MG63 (cell line): ENCODE measurements at places on chromosomes 11 and 22.

GRCh38 chr11:44595964-44596381 lies 30.5 kb downstream of the CD82 start:
- DNase-seq: peak; percentile 93

GRCh38 chr11:44028816-44029506 lies 18.8 kb upstream of the ACCSL start:
- no peak for DNase-seq

- DNase-seq: no peak
These were observed 5.0 kb upstream of the MMP12 start for GRCh38 chr11:102879801-102880200.

DNA sequence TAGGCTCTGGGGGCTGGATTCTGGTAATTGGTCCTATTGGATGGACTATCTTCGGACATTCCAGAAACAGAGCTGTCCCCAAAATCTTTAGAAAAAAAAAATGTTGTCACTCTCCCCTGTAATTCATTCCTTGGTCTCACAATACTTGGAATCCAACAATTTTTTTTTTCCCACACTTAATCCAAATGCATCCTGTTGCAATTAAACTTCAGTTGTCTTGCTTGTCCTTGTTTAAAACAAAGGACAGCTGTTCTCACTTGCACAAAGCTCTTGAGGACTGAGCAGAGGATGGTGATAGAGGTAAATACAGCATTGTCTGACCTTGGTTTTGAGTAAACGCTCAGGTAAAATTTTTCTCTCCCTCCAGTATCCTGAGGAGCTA lies 75.3 kb downstream of the SC5D start:
- no peak for DNase-seq

- DNase-seq: no peak
These were observed 4.1 kb upstream of the RAB1B start for GRCh38 chr11:66264383-66264782.

GRCh38 chr22:23140385-23140784 lies 1.4 kb downstream of the RSPH14 start:
- no peak for DNase-seq

GRCh38 chr22:48138855-48139254 lies 1376.4 kb downstream of the TBC1D22A start:
- no peak for DNase-seq

- no peak for DNase-seq
These were observed 458.9 kb upstream of the CADM1 start for GRCh38 chr11:115963156-115963555.

DNA sequence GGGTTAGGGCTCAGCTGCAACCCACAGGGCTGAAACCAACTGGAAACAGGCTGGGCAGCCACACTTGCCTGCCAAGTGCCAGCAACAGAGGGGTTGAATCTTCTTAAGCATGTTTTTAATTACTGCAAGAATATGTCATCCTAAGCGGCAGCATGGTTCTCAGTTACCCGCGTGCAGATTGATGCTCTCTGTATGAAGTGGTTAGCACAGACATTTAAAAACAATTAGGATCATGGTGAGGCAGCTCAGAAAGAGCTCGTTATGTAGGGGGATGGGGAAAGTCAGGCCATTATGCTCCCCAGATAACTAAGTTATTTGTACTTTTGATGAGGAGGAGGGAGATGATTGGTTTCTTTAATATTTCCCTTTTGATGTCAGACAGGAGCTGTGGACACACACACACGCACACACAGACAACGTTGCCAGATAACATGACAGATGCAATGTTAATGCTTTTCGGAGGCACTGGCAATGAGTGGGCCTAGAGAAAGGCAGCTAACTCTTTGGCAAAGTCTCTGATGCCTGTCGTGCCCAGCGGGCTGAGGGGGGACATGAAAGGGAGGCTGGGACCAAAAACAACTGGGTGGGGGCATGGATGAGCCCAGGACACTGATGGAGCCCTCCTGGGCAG lies 389.7 kb downstream of the NXPE2 start:
- no peak for DNase-seq

DNA sequence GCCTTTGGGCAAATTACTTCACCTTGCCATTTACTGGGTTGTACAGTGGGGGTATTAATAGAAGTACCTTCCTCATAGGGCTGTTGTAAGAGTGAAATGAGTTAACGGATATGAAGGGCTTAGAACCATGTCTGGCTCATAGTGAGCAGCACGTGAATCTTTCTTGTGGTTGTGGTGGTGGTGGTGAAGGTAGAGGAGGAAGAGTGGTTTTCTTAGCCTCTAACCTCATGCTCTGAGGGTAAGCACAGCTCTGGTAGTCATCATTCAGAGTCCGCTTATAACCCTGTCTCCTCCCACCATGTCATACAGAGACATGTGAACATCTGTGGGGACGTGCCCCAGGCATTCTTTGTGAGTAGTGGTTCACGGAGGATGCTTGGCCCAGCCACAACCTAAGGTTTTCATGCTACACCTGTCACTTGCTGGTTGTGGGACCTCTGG lies 43.6 kb downstream of the TEAD1 start:
- no peak for DNase-seq

DNA sequence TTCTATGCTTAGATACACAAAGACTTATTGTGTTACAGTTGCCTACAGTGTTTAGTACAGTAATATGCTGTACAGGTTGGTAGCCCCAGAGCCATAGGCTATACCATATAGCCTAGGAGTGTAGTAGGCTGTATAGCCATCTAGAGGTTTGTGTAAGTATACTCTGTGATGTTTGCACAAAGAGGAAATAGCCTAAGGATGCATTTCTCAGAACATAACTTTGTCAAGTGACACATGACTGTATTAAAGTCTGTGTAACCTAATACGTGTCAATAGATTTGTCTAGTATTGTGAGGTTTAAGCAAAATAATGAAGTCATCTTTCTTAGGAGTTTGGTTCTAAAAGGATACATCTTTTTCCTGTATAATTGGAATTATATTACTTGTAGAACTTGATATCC lies 5.5 kb downstream of the ZC3H12C start:
- DNase-seq: no peak

- no peak for DNase-seq
These were observed 44.8 kb downstream of the SLN start for GRCh38 chr11:107666911-107667613.

GRCh38 chr11:95434489-95435057 lies 203.6 kb upstream of the SESN3 start:
- no peak for DNase-seq

DNA sequence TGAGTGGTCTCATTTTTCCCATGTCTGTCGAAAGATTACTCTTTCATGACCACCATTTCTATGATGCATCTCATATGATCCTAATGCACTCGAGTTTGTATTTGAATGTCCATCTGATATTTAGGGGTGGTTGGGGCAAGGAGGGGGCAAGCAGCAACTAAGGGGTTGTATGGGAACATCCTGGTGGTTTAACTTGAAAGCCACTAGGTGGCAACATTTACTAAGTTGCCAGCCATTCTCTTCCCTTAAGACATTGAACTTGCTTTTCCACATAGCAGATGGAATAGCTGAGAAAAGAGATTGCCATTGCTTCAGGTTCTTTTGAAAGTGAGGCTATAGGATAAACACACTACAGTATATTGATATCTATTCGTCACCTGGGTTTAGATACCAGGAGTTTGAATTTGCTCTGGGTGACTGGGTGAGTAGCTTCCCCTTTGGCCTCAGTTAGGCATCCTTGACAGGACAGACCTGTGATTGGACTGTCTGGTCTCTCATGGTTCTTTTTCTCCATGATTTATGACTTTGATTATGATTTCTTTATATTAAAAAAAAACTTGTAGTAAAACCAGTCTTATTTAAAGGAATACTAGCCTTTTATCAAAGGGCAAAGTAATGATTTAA lies 32.4 kb downstream of the NF2 start:
- DNase-seq: no peak

- no peak for DNase-seq
These were observed 154.4 kb downstream of the BBOX1 start for GRCh38 chr11:27194976-27195375.
